ENCODE measurements at places on chromosomes 3 and 15. TPM values are rescaled to one million over a fixed set of nuclear protein-coding genes. Genes with fewer than 3 reads are reported as not detected.

Gene EDEM1
- polyA plus RNA-seq: 12.2 TPM

Gene ARPC4
- 98.9 TPM for polyA plus RNA-seq

Gene CCR8
- polyA plus RNA-seq: not detected

Gene CKMT1B
- polyA plus RNA-seq: 0.28 TPM

Gene PCLAF
- polyA plus RNA-seq: 12.3 TPM

Gene OR5K2
- not detected for polyA plus RNA-seq

- no peak for DNase-seq
Observed at GRCh38 chr15:84741121-84741520, 7.3 kb upstream of the ZNF592 start.

- peak; percentile 86 for DNase-seq
Observed at GRCh38 chr3:53709860-53710674, 136.2 kb downstream of the CHDH start.

DNA sequence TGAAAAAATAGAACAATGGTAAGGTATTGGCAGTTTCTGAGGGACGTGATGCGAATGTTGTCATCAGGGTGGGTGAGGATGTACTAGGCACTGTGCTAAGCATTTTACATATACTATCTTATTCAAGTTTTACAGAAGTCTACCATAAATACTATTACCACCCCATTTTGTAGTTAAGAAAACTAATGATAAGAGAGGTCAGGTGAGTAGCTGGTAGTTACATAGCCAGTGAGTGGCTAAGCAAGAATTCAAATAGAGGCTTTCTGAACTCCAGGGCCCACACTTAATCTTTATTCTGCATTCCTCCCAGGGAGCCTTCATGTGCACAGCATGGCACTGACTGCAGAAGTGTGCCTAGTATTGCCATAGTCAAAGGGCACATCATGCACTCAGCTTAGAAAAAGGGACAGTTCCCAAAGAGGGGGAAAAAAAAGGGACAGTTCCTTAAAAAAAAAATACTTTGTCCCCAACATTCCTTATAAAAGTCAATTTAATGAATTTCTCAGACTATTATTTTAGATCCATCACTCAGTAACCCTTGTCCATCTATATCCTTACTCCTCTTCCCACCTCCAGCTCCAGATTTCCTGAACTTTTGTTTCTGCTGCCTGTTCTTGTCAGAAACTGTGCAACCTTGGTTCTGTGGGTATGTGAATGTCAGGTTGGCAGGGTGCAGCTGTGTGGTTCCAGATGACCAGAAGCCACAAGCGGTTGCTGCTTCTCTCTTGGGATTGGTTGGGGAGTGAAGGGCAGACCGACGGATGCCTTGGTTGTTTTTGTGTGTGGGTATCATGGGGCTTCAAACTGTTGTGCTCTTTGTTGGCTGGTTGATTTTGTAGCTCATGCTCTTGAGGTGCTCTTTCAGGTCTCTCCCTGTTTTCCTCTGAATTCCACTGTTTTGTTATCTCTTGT lies 8.3 kb downstream of the MAPKBP1 start:
- no peak for DNase-seq

DNA sequence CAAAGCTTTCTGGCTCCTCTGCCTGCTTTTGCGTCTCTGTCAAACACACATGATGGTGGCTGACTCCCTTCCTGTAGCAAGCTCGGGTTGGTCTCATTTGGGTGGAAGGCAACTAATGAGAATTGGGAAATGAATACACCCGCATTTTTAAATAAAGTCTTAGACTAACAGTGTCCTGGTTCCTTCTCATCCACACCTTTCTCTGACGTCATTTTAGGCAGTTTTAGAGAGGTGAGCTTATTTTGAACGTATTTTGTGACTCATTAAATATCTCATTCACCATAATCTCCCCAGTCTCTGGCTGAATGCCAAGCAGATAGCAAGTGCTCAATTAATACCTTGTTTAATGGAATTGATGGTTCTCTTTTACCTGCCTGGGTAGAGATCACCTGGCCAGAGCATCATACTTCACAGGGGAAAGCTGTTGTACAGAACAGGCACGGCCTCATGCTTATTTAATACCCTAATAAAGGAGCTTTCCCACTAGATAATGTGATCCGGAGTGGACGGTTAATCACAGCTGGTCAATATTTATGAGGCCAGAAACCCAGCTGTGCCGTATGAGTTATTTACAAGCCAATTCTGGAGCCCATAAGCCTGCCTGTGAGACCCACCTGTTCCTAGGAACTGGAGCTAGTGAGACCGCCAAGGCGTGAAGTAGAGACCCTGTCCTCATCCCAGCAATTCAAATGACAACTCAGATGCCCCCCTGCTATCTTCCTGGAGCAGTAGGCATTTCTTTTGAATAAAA lies 149.7 kb upstream of the PROK2 start:
- no peak for DNase-seq

DNA sequence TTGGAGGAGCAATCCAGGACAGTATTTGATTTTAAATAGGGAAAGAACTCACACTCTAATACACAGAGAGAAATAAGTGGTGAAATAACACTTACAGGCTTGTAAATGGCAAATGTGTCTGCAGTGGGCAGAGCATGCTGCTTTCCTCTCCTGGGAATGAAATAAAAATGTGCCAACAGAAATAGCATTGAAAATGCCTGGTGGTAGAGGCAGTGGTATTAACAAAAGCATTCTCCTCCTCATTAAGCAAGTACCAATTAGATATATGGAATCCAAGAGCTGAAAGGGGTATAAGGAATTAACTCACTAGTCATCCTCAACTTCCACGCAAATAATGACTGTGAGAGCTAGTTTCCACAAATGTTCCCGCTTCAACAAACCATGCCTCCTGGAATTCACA lies 364.1 kb upstream of the KCNMB2 start:
- no peak for DNase-seq

GRCh38 chr15:39987821-39988220 lies 51.2 kb downstream of the SRP14 start:
- no peak for DNase-seq

- DNase-seq: no peak
Observed at GRCh38 chr3:79765911-79766310, 1.9 kb downstream of the ROBO1 start.

- no peak for DNase-seq
Observed at GRCh38 chr3:111846039-111846438, 13.0 kb upstream of the PHLDB2 start.
